ENCODE measurements at places on chromosomes 3 and 15.

DNA sequence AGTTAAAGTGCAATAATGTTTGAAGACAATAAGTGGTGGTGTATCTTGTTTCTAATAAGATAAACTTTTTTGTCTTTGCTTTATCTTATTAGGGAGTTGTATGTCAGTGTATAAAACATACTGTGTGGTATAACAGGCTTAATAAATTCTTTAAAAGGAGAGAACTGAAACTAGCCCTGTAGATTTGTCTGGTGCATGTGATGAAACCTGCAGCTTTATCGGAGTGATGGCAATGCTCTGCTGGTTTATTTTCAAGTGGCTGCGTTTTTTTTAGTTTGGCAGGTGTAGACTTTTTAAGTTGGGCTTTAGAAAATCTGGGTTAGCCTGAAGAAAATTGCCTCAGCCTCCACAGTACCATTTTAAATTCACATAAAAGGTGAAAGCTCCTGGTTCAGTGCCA lies 2.7 kb downstream of the RPL15 start:
- DNase-seq = no peak

- DNase-seq = no peak
Observed at GRCh38 chr15:85642065-85642692, 152.5 kb downstream of the KLHL25 start.

DNA sequence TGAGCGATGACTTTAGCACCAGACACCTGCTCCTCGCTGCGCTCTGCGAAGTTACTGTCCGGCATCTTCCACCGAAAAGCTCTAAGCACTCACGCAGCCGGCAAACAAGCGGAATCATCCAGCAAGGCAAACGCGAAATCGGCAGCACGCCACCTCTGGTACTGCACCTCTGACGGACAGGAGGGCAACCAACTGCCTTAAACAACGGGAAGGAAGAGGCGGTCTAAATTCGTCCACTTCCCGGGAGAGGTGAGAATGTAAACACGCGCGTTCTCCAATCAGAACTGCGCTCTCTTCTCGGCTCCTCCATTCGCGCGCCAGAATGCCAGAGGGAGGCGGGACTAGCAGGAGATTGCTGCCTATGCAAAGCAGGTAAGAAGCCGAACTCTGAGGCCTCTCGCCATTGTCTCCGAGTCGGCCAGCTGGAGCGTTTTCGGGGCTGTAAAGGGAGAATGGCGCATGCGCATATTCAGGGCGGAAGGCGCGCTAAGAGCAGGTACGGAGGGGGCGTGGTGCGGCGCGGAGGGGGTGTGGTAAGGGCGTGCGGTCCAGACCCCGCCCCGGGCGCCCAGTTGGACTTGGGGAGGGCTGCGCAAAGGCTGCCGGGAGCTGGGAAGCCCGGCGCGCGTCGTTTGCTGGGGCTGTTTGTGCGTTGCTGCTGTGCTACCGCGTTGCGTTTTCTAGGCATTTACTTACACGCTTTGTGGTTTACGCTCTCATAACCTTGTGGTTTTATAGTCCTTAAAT lies at the start of the genes BTD and HACL1:
TSS of gene BTD (plus strand) at position 347 of the 747 bp plus-strand sequence. CDS start 33,695 bp downstream, outside the sequence.
TSS of gene HACL1 (minus strand) at position 171 of the 747 bp plus-strand sequence. CDS start at position 65, 106 bp downstream.
- DNase-seq = peak; percentile 98

- no peak for DNase-seq
Observed at GRCh38 chr15:89058876-89059405, 29.3 kb upstream of the ABHD2 start.

- no peak for DNase-seq
Observed at GRCh38 chr15:80288131-80288530, 36.1 kb upstream of the CTXND1 start.

DNA sequence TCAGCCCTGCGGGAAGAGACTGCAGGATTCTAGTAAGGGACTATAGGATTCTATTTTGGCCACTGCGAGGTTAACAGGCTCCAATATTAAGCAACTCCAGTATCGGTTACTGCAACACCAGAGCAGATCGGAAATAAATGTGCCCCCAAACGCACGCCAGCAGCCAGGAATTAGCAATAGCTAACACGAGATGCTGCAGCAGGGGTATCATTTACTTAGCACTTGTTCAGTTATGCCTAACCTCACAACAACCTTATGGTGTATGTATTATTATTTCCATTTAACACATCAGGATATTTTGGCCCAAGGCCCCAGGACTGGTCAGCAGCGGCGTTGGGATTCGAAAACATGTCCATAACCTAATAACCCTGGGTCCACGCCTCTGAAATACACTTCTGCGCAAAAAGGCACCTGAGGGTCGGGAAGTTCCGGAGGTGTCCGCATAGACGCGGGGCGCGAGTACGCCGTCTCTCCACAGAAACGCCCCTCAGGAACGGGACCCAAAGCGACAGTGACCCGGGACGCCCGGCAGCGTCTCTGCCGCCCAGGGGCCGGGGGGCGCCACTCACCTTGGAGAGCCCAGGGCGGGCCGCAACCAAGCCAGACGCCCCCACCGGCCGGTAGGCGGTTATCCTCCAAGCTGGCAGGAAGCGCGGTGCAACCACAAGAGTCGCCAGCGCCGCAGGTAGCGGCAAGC lies 681 bp downstream of the PIK3CB start:
- no peak for DNase-seq

GRCh38 chr3:37227870-37228549 lies 53.6 kb upstream of the LRRFIP2 start:
- DNase-seq = no peak

DNA sequence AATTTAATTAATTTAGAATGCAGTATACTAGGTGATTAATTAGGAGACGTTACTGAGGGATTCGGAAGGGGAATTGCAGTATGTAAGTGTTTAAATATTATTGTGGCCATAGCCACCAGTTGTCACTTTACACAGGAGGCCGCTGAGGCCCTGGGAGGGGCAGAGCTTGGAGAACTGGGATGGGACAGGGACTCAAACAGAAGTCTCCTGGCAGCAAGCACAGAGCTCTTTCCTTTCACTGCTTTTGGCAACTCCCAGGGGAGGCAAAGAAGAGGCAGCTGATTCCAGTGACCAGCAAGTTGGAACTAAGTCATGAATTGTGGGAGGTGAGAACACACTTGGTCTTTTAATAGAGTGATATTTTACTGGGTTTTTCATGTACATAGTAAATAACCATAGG lies 248.6 kb downstream of the RPLP1 start:
- DNase-seq = no peak

GRCh38 chr3:134211797-134212196 lies 38.9 kb downstream of the RYK start:
- no peak for DNase-seq

DNA sequence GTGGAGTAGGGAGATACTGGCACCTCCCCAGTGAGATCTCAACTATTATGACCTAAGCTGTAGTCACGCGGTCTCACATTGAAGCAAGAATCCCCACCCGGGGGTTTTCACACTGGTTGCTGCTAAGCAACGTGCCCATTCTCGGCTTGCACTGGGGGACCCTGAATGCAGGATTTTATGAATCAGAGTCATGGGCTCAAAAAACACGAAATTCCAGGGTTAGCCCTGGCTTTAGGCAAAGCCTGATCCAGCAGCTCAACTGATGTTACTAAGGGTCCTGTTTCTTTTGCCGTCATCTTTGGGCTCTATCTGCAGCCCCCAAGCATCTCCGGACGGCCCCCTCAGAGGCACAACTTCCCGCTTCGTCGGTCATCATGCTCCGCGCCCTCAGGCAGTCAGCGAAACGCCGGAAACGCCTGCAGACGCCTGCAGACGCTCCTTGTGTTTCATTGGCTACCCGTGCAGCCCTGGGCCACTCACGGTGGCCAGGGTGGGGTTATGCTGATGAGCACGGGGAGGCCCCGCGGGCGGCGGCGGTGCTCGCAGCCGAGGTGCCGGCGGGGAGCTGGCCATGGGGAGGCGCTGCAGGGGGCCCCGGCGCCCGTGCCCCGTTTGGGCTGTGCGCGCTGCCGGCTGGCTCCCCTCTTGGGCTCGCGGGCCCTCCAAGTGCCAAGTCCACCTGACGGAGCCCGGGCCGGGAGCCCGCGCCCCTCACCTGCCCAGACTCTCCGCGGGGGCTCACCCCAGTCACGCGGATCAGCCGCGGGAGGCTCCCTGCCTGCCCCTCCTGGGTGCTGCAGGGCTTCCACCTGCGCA lies 25.8 kb downstream of the EFCC1 start:
- DNase-seq = peak; percentile 84

DNA sequence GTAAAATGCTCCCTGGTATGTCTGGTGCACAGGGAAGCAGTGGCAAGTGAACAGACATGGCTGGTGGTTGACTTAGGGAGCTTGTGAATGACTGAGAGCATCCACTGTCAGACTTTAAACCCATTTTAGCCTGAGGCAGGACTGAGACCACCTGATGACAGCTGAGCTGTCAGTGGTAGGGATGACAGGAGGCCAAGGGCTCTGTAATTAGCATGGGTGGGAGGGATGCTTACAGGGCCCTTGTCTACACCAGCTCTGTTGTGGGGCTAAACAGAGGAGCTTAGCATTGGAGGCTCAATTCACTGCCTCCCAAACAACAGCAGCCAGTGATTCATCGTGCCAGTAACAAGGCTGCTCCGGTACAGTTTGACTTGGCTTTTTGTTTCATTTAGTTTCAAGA lies 169.4 kb downstream of the CHST2 start:
- DNase-seq = no peak

DNA sequence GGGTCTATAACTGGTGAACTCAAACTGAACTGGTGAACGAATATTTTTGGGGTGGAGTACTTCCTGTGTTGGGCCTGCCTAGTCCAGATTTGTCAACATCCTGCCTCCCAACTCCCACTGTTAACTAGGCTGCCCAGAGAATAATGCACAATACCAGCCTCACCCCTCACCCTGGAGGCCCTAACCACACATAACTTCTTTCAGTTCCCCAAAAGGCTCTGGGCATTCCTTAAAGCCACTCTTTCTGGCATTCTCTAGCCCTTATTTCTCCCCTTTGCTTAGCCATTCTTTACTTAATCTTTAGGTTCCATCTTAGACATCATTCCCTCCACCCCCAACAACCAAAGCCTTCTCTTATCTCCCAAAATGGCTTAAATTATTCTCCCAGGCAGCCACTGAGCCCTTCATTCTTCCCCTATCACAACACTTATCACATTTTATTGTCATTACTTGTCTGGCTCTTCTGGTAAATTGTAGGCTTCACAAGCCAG lies 9.1 kb upstream of the SEC11A start:
- no peak for DNase-seq

DNA sequence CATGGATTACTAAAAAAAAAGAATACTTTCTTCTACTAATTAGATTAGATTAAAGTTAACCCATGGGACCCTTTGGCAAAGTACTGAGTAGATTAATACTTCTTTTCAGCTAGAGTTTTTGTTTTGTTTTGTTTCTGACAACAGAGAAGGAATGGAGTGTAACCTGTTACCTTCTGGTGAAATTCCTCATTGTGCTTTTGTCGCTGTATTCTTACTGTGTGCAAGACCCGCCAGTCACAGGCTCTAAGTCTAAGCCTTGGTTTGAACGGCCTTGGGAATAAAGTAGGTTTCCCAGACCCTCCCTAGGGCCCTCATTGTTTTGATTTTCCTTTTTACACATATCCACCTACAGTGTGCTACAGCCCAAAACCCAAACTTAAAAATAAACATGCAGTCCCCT lies 171.1 kb upstream of the IL12A start:
- DNase-seq = no peak

GRCh38 chr15:92421976-92422375 lies 28.3 kb downstream of the ST8SIA2 start:
- no peak for DNase-seq

GRCh38 chr15:49320351-49320750 lies 102.7 kb upstream of the FGF7 start:
- DNase-seq = no peak

DNA sequence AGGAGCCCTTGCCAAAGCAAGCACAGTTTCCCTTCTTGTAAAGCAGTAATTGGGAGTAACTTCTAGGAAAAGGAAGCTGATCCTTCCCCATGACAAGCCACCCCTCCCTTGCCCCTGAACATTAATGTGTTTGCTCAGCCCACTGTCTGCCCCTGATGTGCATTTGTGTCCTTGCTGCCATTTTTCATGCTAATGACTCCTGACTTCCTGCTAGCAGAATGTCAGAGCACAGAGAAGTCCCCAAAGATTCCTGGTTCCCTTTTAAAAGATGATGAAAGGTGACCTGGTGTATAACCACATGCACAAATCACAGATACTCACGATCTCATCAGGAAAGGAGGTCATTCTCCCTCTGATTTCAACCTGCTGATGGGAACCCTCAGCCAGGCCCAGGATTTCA lies 44.2 kb upstream of the WNT5A start:
- DNase-seq = no peak

- peak; percentile 23 for DNase-seq
Observed at GRCh38 chr3:45870099-45870498, 16.2 kb upstream of the CCR9 start.

DNA sequence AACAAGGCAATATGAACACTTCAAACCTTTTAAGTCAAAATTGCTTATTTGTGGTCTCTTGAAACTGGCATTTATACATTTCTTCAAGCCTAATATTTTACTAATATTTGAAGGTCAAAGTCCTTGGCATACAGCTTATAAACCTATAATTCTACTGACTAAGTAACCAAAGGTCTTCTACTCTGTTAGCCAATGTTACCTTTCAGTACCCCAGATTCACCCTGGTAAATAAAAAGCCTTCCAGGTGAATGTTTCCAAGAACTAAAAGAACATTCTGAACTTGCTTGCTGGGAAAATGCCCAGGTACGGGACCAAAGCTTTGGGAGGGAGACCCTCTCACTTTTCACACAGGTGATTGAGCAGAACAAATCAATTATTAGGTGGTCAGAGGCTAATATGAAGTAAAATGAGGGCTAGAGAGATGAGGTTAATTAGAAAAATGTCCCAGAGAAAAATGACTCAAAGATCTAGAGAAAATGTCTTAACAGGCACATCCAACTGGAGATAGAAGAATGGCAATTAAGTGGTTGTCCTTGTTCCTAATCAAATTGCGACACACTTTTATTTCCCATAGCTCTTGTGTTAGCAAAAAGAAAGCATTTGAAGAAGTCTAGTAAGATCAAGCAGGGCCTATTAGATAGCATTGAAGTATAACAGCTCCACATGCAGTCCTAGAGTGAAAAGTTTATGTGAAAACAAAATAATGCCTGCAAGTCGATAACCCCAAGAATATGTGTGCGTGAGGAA lies 232.0 kb downstream of the FOXP1 start:
- DNase-seq = no peak

- no peak for DNase-seq
Observed at GRCh38 chr3:187878772-187879518, 133.7 kb upstream of the BCL6 start.

- DNase-seq = no peak
Observed at GRCh38 chr3:85337895-85338294, 379.1 kb downstream of the CADM2 start.

DNA sequence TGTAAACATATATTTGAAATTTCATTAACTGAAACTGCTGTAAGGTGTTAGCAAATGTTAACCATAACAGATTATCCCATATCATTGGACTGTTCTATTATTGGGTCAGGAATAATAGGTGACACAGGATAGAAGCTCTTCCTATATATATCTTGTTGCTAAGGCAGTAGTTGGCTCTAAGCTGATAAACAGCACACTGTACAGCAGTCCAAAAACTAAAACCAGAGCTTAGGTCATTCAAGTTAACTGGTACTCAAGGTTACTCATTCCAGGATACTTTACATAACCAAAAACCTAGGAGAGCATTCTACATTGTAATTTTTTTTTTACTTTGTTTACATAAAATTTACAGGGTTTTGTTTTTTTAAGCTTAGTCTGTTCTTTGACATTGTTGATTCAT lies 8.9 kb downstream of the DNAJC19 start:
- DNase-seq = no peak

- no peak for DNase-seq
Observed at GRCh38 chr15:28184166-28184565, 85.1 kb upstream of the OCA2 start.

Measured in stimulated activated CD4-positive, alpha-beta T cell treated with anti-CD3 and anti-CD28 coated beads, Interleukin-4, amount 100 ng/mL, for 48 hours (primary cell).